ENCODE measurements at places on chromosomes 5 and 9.

DNA sequence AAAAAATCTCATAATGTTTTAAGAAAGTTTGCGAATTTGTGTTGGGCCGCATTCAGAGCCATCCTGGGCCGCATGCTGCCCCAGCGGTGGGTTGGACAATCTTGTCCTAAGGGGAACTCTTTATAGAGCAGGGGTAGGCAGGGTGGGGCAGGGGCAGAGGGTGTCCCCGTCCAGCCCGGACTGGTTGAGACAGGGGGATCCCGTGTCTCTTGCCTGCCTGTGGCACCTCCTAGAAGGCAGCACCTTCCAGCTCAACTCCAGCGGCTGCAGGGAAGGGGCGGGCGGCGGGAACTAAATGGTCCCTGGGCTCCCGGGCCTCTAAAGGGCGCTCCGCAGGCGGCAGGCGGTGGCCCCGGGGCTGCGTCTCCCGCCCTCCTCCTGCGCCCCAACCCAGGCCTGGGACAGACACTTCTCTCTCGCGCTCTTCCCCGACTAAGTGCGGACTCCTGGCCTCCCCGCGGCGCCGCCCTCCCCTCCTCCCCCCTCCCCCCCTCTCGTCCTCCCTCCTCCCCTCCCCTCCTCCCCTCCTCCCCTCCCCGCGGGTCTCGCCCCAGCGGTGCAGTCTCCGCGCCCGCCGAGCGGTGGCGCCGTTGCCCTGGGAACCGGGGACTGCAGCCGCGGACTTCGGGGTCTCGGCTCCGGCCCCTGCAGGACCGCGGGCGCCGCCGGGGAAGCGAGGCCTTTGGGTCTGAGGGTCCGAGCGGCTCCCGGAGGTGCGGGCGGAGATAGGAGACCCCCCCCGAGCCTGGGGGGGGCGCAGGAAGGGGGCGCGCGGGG lies 132.6 kb downstream of the MRPL36 start:
- peak; percentile 35 for DNase-seq

DNA sequence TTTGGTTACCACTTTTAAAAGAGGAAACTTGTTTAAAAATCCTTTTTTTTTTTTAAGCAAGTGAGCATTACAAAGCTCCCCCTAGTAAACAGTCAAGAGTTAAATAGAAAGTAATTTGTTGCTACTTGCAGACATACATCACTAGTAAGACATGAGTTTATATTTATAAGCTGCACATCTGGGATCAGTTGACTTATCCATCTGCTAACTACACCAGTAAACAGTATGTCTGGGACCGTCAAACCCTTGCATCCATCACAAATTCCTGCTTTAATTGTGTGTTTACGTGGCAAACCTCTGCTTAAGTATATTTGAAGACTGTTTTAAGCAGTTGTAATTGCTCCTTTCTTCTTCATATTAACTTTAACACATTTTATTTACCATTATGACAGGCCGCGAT lies 146.8 kb downstream of the EBF1 start:
- no peak for DNase-seq

GRCh38 chr9:27528886-27529315 lies 713 bp downstream of the MOB3B start:
- peak; percentile 35 for DNase-seq

DNA sequence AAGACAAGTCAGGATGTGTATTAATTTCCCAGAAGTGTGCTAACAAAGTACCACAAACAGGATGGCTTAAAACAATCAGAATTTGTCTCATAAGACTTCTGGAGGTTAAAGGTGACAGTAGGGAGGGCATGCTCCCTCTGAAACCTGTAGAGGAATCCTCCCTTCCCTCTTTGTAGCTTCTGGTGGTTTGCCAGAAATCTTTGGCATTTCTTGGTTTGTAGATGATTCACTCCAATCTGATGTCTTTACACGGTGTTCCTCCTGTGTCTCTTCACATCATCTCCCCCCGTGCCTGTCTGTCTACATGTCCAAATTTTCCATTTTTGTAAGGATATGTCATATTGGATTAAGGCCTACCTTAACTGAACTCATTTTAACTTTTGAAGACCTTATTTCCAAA lies 471.5 kb downstream of the ZNF608 start:
- no peak for DNase-seq

DNA sequence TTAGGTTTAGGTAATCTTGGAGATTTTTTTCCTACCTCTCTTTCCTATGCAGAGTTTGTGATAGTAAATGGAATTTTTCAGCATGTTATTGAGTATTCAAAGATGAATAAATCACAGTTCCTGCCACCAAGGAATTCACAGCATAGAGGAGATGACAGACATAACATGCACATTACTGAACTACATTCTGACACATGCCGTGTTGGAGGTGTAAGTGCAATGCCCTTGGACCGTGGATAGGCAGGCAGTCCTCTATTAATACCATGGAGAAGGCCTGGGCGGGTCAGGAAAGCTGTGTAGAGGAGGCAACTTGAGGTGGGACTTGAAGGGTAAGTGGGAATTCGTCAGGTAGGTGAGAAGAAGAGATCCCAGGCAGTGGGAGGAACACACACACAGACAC lies 43.9 kb downstream of the MCCC2 start:
- no peak for DNase-seq

DNA sequence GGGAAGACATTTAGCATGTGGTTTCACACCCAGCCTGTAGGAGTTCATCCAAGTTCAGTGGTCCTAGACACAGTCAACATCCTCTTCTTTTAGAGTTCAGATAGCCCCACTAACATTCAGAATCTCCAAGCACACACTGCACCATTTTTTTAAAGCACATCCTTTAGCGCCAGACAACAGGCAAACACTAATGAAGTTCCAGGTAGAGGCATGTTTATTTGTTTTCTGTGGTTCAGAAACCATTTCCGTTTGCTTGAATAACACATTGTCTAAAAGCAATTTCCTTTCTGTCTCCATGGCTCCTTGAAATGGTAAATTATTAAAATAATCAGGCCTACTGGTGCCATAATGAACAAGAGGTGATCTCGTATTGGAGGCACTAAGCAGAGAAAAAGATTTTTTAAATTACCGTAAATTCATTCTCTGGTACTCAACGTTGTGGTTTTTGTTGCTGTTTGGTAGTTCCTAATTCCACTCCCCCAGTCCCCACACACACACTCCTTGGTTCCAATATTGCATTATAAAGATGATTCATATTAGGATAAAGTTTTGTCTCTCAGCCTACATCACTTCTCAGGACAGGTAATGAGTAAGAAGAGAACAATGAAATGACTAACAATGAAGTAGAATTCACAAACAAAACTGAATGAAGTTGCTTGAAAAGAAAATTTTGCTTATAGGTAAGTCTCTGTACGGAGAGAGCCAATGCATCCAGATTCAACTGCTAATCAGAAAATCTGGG lies 153.1 kb downstream of the PCSK1 start:
- DNase-seq = no peak

GRCh38 chr5:172077664-172078425 lies 71.4 kb upstream of the FBXW11 start:
- no peak for DNase-seq

GRCh38 chr5:36238502-36239295 lies 3.0 kb downstream of the NADK2 start:
- no peak for DNase-seq

- DNase-seq = no peak
Measured at GRCh38 chr9:14909961-14910805, at the start of gene FREM1. FREM1 (minus strand) TSS chr9:14910428; CDS start chr9:14868977, 41,451 bp downstream.

DNA sequence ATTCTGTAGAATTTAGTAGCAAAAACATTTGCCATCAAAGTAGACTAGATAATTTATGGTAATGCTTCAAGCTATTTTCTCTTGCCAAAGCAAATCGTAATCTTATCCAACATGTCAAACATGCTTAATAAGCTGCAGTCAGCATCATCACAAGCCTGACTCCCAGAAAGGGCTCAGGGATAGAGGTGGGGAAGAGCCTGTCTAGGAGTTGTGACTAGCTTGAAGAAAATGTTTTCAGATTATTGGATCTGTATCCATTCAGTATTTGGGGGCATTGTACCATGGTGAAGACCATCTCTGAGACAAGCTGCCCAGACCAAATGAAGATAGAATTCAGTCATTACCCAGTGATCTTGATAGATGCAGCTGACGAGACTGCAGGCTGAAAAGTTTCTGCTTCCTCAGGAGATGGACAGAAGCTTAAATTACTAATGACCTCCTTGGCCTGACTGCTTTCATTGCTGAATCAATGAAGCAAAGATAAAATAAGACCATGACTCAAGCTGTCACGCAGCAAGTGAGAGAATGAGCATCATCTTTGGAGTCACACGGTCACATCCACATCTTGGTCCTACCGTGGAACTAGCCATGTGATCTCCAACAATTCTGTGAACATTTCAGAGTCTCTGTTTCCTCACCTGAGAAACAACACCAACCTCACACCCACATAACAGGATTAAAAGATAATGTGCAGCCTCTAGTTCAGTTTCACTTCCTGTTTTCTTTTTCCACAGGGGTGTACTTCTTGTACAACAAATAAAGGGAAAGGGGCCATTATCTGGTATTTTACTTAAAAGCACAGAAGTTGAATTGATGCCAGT lies 9.4 kb downstream of the ERAP2 start:
- DNase-seq = peak; percentile 33

GRCh38 chr5:39299962-39300361 lies 64.3 kb downstream of the C9 start:
- DNase-seq = no peak

DNA sequence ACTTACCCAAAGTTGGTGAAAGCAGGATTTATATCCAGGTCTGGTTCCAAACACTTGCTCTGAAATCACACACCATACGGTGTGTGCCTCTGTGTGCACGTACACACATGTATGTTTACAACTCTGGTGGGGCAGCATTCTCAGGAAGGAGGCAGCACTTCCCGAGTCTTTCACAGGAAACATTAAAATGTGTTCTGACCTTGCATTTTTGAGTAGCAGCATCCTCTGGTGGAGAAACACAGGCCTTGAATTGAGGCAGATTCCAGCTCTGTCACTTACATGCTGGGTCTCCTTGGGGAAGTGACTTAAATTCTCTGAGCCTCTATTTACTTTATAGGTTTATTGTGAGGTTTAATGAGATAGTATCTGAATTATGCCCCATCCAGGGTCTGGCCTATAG lies 126.4 kb downstream of the RGS3 start:
- DNase-seq = no peak

GRCh38 chr9:83266666-83267496 lies 203.9 kb upstream of the RASEF start:
- no peak for DNase-seq

DNA sequence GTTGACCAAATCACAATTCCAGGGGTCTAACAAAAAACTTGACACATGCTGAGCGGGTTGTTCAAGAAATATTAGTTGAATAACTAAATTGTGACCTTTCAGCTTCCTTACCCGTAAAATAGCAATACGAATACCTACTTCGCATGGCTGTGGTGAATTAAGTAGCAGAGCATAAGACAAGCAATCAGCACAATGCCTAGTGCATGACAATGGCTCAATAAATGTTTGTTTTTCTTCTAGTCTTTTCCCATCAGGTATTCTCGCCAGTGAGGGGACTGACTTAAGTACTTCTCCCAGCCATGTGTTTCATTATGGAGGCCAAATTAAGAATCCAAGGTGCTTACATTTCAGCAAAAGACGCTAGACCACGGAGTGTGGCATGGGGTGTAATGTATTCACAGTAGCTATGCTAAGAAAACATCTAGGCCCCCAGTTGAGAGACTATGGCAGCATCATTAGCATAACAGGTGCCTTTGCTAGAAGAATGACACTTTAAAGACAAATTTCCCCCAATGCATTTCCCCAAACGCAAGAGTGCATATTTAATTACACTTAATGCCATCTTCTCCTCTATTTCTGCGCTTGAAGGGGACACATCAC lies 145.9 kb downstream of the ASTN2 start:
- DNase-seq = no peak

DNA sequence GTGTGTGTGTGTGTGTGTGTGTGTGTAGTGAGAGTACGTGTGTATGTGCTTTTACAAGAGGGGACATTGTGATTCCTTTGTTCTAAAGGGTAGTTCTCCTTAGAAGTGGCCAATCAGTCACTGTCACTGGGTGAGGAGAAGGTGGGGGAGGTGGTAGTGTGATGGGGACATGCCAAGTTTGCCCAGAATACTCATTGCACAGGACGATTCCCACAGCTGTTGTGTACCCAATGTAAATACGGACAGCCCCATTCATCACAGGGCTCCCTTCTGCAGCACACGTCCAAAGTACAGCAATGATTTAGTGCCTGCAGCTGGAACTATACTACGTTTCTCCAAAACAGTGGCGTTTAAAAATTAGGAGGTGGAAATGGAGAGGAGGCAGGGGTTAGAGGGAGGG lies 287.8 kb downstream of the TLR4 start:
- no peak for DNase-seq

DNA sequence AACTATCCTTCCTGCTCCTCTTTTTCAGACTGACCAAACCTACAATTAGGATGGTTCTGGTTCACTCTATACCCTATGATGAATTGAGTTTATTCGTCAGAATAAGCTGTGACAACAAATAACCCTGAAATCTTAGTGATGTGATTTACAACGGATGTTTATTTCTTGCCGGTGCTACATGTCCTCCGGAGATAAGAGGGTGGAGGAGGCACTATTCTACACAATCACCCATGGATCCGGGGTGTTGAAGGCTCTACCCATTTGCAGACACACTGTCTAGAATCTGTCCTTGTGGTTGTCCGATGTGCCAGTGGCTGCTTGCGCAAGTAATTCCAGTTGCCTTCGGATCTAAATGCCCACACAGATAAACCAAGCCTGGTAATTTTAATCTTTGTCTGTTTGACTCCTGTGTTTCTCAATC lies 44.7 kb downstream of the CDC14B start:
- no peak for DNase-seq

DNA sequence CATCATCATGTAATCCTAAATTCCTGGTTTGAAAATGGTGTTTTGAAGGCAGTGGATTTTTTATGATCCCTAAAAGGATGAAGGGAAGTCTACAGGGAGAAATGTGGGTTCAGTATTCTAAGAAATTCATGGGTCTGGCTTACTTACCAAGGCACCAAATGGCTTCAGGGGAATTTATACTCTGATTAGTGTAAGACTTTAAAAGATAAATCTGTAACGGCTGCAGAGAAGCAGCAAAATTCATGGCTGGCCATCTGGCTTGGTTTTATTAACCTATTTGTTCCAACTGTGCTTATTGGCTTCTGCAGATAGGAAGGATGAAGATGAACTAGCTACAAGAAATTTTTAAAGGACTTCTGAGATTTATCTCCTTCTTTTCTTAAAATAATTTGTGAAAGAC lies 222.8 kb downstream of the TENT4A start:
- DNase-seq = no peak

Measured in GM18507 (cell line).